ENCODE measurements at places on chromosomes 11 and 22.

GRCh38 chr11:76380159-76380976 is 564 bp downstream of the THAP12 start:
- DNase-seq = peak; percentile 4

- DNase-seq = no peak
These were observed 25.4 kb upstream of the MOB2 start for GRCh38 chr11:1511937-1512496.

DNA sequence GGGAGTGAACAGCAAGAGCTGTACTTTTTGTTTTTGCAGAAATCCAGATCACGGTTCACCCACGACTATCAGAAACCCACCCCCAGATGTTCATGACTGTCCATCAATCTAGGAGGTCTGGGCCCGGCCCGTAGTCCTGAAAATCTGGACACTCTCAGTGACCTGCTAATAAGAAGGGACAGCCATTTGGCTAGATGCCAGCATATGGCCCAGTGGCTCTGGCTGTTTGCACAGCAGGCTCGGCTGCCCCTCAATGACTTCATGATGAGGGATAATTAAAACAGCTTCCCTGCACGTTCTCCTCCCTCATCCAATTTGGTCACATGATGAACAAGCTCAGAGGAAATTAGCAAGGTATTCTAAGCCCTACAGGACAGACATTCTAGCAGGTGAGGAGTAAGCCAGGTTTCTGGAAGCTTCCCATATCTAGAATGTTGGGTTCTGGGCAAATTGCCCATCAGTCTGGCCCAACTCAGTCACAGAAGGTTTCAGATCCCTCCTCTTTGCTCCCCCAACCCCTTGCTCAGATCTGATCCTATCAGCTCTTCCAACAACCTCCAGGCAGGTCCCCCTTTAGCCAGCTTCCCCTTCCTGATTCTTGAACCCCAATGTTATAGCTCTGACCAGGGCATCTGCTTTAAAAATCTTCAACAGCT is 397.3 kb downstream of the SHANK2 start:
- no peak for DNase-seq

GRCh38 chr11:98137437-98137836 is 883.3 kb upstream of the CNTN5 start:
- DNase-seq = no peak

DNA sequence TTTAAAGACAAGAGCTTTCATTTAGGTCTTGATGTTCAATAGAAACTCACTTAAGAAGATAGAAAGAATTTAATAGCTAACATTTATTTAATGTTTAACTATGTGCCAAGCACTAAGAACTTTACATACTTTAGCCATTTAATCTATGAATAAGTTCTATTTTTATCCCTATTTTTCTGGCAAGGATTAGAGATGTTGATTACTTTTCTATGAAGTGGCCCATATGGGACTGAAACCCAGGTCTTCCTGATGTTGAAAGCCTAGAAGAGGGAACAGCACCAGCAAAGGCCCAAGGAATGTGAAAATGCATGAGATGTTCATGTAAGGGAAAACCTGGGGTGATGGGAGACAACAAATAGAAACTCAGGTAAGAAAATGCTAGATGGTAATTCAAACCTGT is 15.4 kb upstream of the TBCEL start:
- no peak for DNase-seq

DNA sequence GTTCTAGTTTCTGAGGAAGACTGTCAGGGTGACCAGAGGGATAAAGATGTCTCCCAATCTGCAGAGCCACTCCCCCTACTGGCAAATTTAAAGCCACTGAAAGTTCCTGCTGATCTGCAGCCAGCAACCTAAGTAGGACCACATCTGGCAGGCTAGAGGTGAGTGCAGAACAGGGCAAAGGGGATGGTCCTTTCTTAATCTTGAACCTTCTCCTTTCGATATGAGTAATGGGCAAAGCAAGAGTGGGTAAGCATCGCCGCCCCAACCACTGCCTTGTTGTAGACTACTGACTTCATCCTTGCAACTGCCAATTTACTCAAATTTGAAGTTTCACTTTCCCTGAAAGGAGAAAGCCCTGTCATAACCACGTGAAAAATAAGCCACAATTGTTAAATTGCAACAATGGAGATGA is 30.7 kb downstream of the SCUBE2 start:
- no peak for DNase-seq

GRCh38 chr11:45319077-45319476 is 32.9 kb upstream of the SYT13 start:
- DNase-seq = no peak

DNA sequence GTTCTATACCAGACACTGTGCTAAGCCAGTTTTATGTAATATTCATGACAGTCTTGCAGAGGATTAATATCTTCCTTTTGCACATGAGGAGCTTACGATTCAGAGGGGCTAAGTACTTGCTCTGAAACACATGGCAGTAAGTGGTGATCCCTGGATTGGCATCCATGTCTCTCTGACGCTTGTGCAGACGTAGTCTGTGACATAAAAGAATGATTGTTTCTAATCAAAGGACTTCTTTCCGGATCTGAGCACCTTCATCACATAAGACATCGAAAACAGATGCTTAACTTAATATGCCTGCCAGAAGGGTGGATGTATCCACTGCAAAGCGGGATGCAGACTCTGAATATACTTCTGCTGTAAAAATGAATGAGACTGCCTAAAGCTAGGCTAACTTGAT is 74.8 kb downstream of the ARHGAP42 start:
- no peak for DNase-seq

DNA sequence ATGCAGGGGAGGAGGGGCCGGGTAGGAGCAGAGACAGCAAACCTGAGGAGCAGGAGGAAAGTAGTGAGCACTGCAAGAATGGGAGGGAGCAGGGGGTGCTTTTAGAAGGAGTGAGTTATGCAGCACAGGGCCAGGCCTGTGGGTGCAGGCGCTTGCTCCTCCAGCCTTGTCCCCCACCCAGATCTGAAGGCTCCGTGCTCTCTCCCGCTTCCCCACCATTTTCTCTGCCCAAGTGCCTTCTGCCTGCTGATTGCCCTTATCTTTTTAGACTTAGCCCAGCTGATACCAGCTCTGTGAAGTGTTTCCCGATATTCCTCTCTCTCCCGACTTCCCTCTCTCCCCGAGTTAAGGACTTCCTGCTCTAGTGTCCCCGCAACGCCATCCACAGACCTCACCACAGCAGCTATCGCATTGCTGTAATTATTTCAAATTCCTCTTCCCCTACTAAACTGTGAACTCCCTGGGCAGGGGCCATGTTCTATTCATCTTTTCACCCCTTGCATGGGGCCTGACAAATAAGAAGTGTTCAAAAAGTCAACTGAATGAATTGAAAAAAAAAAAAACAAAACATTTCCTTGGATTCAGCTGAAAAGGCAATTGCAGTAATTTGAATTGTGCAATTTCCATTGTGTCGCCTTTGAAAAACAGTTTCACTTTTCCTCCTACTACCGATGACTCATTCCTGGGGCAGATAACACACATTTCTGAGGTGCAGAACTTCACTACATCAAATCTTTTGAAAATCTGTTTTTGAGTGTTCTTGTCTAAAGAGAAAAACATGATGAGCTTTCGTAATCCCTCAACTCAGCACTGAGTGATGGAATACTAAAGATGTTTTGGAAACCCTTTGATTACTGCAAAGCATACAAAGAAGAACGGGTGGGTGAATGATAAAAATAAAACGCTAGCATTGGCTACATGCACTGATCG is 69.7 kb upstream of the BMAL1 start:
- DNase-seq = peak; percentile 82

DNA sequence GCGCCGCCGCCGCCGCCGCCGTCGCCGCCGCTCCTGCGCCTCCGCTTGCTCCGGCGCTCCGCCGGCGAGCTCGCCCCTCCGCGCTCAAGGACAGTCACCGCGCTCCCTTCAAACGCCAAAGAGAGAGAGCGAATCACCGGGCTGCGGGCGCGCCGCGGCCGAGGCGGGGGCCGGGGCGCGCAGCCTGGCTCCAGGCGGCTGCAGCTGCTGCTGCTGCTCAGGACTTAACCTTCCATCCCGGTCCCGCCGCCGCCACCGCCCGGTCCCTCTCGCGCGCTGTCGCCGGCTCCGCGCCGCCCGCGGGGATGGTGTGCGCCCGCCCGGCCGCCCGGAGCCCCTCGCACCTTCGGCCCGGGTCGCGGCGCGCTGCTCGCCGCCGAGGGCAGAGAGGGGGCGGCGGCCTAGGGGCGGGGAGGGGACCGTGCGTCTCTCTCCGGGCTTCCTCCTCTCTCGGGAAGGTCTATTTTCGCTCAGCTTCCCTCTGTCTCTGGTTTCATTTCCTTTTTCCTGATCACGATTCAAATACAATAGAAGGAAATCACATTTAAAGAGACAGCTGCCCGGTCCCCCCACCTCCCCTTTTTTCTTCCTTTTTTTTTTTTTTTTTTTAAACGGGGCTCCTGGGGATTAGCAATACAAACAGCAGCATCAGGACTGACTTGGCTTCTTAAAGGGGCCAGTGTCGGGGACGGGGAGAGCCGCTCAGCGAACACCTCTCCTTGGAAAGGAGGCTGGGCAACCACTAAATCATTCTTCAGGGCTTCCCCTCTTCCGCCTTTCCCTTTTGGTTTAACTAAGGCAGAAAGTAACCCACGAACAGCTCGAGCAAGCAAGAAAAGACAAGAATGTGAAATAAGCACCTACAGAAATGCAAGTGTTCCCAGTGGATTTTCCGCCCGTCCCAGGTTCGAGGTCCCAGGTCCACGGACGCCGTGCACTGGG is 22.1 kb downstream of the LMO2 start:
- DNase-seq = no peak

All from brain microvascular endothelial cell (primary cell).